ENCODE measurements at places on chromosomes 16 and 17.

- no peak for DNase-seq
Measured at GRCh38 chr16:52114379-52114778, 432.6 kb downstream of the TOX3 start.

GRCh38 chr17:40727447-40728231 is 24.1 kb upstream of the KRT24 start:
- no peak for DNase-seq

- DNase-seq, result no peak
Measured at GRCh38 chr16:10738231-10739077, 5.2 kb upstream of the NUBP1 start.

- no peak for DNase-seq
Measured at GRCh38 chr16:78460428-78460827, 361.0 kb downstream of the WWOX start.

- DNase-seq, result no peak
Measured at GRCh38 chr17:12672947-12673346, 7.3 kb downstream of the MYOCD start.

- DNase-seq, result no peak
Measured at GRCh38 chr16:12688951-12689850, 114.5 kb downstream of the CPPED1 start.

- DNase-seq, result no peak
Measured at GRCh38 chr17:73068322-73069153, 23.9 kb downstream of the SLC39A11 start.

- DNase-seq, result no peak
Measured at GRCh38 chr17:7260651-7261378, 1.5 kb downstream of the CLDN7 start.

DNA sequence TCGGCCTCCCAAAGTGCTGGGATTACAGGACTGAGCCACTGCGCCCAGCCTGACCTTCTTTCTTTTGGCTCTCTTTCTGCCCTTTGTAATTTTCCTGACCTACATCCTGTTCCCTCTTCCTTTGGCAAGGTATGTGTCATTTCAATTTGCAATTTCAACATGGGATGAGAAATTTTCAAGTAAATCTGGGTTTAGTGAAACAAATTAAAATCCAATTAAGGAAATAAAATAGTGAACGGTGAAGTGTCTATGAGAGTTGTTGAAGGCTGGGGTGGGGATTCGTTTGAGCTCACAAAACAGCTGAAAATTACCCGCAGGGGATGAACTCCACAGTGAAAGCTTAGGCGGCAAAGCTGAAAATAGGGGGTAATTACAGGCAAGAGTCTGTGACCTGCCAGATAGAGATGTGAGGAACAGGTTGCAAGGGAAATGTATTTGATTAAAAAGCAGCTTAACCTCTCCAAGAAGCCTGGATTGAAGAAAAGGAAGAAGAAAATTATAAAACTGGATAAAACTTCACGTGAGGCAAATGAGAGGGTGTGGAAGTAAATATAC is 277.7 kb downstream of the UTP18 start:
- DNase-seq, result no peak

DNA sequence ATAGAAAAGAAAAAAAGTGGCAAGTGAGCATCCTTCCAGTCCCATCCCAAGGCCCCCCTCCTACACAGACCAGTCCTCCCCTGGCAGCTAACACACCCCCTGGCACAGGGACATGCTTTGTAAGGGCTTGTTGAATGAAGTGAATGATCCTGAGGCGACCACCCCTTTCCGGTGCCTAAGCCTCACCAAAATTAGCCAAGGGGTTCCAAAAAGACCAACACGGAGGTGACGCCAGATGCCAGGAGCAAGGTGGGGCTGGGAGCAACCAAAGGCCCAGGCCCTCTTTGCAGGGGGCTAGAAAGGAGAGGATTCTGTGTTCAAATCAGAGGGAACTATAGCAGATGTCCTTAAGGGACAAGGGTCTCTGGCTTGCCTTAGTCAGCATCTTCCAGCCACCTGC is 5.5 kb downstream of the KRT35 start:
- DNase-seq, result no peak

GRCh38 chr16:68999114-68999513 is 106.3 kb upstream of the HAS3 start:
- DNase-seq, result no peak

- no peak for DNase-seq
Measured at GRCh38 chr17:30905742-30906100, 317 bp downstream of the TEFM start.

GRCh38 chr17:7403043-7403726 is 712 bp downstream of the TMEM256 start:
- DNase-seq, result no peak

DNA sequence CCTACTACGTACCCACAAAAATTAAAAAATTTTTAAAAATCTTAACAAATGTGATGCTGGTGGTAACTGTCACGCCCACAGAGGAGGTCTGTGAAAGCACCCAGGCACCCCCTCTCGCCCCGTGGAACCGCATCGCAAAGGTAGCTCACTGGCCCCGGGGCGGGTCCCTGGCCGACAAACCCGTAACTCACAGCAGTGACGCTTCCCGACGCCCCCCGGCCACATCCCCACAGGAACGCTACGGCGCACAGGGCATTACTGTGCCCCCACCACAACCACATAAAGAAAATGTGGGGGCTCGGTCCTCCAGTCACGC is 366 bp downstream of the ANKS3 start:
- DNase-seq, result no peak

GRCh38 chr17:4719684-4720221 is 9.3 kb downstream of the ARRB2 start:
- no peak for DNase-seq

DNA sequence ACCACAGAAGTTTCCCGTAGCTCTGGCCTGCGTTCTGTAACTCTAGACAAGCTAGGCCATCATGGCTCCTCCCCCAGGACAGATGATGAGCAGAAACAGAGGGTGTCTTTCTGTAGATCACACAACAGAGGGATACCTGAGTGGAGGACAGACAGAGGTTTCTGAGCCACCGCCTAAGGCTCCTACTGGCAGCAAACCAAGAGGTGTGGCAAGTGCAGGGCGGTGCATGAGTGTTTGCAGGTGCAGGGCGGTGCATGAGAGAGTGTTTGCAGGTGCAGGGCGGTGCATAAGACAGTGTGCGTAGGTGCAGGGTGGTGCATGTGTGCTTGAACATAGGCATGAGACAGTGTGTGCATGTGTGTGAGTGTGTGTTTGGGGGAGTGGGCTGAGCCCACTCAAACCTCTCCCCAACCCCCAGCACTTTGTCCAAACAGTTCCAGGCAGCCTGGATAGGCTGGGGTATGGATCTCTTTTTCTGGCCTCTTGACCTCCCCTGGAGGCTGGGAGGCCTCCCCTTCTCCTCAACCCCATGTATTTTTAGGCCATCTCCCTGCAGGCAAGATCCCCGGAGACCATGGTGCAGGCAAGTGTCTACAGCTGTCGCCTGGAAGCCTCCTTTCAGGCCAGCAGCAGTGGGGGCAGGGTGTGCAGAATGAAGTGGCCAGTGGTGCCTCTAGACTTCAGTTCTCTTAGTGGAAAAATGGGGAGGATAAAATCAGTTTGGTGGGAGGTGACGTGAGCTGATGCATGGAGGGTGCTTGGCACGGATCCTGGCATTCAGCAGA is 53.4 kb upstream of the CBX4 start:
- no peak for DNase-seq

DNA sequence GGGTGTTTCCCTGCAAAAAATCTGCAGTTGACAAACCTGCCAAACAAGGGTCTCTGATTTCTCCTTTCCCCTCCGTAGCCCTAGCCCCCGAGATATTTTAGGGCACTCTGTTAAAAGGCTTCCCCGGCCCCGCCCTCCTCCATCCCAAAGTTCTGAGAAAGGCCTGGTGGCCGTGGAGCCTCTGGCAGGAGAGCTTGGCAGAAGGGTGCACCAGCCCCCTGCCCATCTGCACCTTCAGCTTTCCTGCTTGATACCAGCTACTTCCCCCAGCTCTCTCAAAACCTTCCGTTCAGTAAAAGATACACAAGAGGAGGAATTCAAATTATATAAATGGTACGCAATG is 711 bp upstream of the CANT1 start:
- no peak for DNase-seq

- no peak for DNase-seq
Measured at GRCh38 chr17:15451680-15452079, 15.7 kb downstream of the CDRT4 start.

GRCh38 chr17:17358866-17359265 is 55.7 kb downstream of the NT5M start:
- no peak for DNase-seq

DNA sequence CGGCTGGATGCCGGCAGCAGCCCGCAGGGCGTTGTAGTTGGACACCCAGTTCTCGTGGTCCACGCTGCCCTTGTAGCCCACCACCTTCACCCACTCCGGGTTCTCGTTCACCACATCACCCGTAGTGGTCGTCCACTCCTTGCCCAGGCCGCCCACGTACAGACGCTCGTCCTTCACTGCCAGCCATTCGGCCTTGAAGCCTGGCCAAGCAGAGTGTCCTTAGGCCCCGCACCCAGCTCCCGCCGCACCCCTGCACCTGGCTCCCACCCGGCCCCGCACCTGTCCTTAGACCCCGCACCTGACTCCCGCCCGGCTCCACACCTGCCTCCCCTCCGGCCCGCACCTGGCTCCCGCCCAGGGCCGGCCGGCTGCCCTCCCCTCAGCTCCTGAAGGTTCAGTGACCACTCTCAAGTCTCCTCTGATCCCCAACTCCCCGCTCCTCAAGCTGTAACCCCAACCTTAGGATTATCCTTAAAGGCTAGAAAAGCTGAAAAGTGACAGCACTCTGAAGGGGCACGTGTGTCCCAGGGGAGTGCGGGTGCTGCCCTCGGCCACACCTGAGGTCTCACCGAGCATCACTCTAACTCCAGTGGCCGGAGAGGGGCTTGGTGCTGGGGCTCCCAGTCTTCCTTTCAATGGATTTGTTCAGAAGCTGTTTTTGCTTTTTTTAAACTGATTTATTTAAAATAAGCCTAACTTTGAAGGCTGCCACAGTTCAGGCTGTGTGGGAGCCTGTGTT is 14.4 kb downstream of the CANT1 start:
- no peak for DNase-seq

- DNase-seq, result no peak
Measured at GRCh38 chr17:19265755-19266154, 28.6 kb downstream of the EPN2 start.

GRCh38 chr17:2932946-2933345 is 130.5 kb downstream of the OR1D5 start:
- no peak for DNase-seq

DNA sequence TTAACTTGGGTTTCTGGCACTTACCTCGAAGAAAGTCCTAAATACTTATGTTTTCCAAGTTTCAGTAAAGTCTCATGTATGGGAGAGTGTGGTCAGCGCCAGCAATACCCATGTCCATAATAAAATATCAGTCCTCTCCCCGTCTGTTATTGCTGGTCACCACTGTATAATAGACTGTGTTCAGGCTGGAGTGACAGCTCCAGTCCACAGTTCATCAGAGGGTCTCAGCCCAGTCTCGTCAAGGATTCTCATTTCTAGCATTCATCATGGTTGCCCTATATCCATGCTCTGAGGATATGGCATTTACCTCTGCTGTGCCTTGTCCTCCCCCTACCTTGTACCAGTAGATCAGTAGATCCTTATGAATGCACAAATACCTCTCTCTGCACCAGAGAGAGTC is 384.5 kb downstream of the NPIPA7 start:
- no peak for DNase-seq

DNA sequence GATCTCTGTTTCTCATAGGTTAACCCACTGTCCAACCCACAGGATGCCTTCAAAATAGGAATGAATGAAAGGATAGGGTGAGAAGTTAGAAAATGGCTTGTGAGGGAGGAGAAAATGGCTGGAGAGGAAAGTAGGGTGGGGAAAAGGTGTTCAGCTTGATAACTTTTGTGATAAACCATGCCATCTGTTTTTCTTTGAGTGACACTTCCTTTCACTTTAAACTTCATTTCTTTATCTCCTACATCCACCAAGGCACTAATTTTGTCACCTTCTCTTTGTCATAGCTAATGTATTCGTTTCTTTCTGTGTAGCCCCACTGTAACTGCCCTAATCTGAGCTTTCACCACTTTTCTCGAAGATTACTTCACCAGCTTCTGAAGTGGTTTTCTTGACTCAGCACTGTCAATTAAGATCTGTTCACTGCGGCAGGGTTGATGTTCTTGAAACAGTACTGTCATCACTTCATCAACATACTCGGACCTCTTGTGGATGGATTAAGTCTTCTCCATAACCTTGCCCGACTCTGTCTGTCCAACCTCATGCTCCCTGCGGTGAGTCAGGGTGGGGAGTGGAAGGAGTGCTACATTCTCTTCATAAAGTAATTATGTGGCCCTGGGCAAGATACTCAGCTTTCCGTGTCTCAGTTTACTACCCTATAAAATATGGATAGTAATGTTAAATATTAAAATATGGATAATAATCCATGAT is 5.5 kb upstream of the KRT10 start:
- no peak for DNase-seq

DNA sequence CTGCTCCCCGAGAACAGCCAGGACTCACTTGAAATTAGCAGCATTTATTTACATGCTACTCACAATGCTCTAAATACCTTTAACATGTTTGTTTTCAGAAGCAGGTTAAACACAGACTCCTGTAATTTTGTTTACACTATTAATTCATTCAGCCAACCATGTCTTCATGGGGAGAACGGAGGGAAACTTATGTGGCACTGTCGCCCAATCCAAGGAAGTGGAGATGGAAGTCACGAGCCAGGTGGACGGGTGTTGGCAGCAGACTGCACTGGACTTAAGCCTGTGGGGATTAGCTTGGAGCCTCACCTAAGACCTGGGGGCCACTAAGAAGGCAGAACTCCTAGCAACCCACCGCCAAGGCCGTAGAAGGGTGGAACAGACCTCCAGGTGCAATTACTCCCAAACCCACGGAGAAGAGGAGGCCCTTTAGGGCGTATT is 8.8 kb upstream of the GFAP start:
- DNase-seq, result no peak
